ENCODE measurements at places on chromosomes 7 and 10. TPM values are rescaled to one million over a fixed set of nuclear protein-coding genes. Genes with fewer than 3 reads are reported as not detected.

DNA sequence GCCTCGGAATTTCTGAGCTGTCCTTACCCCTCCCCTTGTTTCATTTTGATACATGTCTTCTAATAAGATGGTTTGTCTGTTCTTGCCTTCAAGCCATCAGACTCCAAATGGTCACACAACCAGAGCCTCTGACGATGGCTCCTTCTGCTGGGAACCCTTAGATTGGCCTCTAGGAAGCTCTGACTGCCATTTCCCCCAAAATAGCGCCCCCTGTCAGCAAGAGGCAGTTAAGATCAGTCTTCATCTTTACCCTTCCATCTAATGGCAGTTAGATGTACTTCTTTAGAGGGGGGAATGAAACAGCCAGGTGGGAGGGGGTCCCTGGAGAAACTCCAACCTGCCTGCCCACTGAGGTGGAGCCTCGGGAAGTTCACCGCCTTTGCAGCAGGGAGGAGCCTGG is 85.8 kb upstream of the GPR22 start:
- H3K27me3 ChIP-seq, result no peaks in the 10 kb centered on the region
- H3K36me3 ChIP-seq, result no peaks in the 10 kb centered on the region
- H3K27ac ChIP-seq, result no peak overlapping the region
- DNase-seq, result no peak
- no peak overlapping the region for H3K4me3 ChIP-seq

- H3K4me1 ChIP-seq, result no peaks in the 10 kb centered on the region
- no peak overlapping the region for H3K4me3 ChIP-seq
- H3K27ac ChIP-seq, result no peak overlapping the region
- H3K27me3 ChIP-seq, result no peaks in the 10 kb centered on the region
- no peak for DNase-seq
These were observed 3.7 kb downstream of the FLNC start for GRCh38 chr7:128833946-128834325.

DNA sequence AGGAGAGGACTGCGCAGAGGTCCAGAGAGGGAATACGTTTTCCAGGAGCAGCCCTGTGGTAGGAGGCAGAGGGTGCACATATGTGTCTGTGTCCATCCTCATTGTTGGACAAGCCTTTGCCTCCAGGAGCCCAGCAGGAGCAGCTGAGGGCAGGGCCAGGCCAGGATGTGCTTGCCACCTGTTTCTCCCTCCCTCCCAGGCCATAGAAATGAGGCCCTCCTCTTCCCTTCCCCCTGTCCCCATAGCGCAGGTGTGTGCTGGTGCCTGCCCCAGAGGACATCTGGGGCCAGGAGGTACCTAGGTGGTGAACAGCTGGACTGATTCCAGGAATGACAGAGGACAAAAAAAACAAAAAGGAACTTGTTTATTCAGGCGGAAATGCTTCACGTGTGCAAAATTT is 10.5 kb upstream of the CXCL12 start:
- no peak for DNase-seq
- H3K36me3 ChIP-seq, result no peaks in the 10 kb centered on the region

DNA sequence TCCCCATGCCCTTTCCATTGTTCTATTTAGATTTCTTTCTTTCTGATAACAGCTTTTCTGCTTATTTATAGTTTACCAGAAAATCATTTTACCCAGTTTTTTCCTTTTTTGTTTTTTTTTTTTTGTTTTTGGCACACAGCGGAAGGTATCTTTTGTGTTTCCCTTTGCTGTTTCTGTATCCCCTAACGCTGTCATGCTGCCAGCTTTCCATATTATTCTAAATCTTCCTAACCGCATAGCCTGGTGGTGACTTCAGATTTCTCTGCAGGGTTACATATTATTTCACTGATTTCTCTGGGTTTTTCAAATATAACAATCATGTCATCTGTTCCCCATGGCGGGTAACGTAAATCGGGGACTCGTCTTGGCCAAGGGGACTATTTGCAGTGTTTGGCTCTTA is 4.0 kb upstream of the SLC29A4 start:
- DNase-seq, result no peak
- H3K27ac ChIP-seq, result no peak overlapping the region
- no peak overlapping the region for H3K4me3 ChIP-seq
- H3K27me3 ChIP-seq, result no peaks in the 10 kb centered on the region
- H3K4me1 ChIP-seq, result no peaks in the 10 kb centered on the region
- H3K36me3 ChIP-seq, result no peaks in the 10 kb centered on the region

- peaks cover 7% of the 10 kb centered on the region for H3K36me3 ChIP-seq
- H3K4me1 ChIP-seq, result no peaks in the 10 kb centered on the region
- H3K27ac ChIP-seq, result no peak overlapping the region
- no peaks in the 10 kb centered on the region for H3K27me3 ChIP-seq
- H3K4me3 ChIP-seq, result no peak overlapping the region
These were observed 281.5 kb downstream of the CELF2 start for GRCh38 chr10:11299125-11299524.

DNA sequence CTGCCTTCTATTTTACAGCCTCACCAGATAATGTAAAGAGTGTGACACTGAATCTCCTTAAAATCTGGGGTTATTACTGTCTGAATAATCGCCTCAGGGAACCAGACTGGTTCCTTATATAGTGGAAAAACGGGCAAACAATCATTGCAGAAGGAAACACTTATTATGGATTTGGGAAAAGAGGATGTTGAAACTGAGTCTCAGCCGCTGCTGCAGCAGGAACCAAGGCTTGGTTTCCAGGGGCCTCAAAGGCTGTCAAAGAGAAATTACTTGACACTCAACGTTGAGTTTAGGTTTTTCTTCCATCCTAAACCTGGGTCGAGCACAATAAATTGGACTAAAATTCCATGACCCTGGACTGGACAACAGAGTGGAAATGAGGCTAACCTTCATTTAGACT is 103.8 kb upstream of the AHR start:
- no peak overlapping the region for H3K27ac ChIP-seq
- H3K36me3 ChIP-seq, result no peaks in the 10 kb centered on the region
- no peaks in the 10 kb centered on the region for H3K27me3 ChIP-seq
- H3K4me3 ChIP-seq, result no peak overlapping the region
- no peaks in the 10 kb centered on the region for H3K4me1 ChIP-seq

DNA sequence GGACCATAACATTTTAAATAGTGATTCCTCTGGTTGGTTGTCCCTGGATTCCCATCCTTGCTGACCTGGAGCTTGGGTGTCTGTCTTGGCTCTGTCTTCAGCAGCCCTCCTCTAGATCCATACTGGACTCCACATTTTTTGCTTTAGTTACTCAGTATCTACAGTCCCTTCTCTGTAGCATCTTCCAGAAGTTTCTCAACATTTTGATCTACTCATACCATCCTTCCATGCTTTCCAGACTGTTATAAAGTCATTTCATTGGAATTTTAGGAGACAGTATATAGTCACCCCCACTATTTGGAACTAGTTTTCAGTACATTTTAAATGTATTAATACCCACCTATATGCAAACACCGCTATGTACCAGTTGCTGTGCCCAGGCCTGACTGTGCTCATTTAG is 25.8 kb downstream of the APBB1IP start:
- no peak overlapping the region for H3K27ac ChIP-seq
- DNase-seq, result no peak
- no peak overlapping the region for H3K4me3 ChIP-seq
- no peaks in the 10 kb centered on the region for H3K4me1 ChIP-seq

DNA sequence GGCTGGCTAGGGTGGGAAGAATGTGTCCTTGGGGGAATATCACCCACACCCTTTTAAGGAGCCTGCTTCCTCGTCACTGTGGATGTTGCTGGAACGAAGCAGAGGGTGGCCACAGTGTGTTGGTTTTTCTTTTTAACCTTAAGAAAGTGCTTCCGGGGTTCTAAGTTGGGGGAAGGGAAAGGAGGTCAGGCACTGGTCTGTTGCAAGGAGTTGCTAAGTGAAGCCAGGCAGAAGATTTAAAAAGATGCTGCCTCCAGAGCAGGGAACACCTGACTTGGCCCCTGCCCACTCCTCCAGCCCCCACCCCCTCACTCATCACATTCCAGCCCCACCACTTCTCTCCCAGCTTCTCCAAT is 213.1 kb downstream of the EMX2 start:
- no peaks in the 10 kb centered on the region for H3K4me1 ChIP-seq
- peaks cover 2% of the 10 kb centered on the region for H3K27me3 ChIP-seq
- DNase-seq, result no peak
- no peak overlapping the region for H3K4me3 ChIP-seq
- H3K27ac ChIP-seq, result no peak overlapping the region

DNA sequence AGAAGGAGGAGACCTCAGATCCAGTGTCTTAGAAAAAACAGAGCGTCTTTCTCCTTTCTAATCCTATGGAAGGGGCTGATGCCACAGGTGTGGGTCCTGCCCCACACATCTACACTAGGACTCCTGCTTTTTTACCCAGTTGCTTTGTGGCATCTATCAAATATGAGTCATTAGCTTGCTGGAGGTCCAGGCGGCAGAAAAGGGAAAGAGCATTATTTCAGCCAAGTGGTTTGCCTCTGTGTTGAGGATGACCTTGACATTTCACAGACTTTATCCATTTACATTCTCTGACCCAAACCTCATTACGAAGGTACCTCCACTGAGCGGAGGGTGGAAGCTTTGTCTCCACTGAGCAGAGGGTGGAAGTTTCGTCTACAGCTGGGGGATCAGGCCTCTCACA is 308.4 kb upstream of the KLF6 start:
- no peak for DNase-seq
- no peaks in the 10 kb centered on the region for H3K36me3 ChIP-seq
- no peak overlapping the region for H3K27ac ChIP-seq
- H3K4me3 ChIP-seq, result no peak overlapping the region

DNA sequence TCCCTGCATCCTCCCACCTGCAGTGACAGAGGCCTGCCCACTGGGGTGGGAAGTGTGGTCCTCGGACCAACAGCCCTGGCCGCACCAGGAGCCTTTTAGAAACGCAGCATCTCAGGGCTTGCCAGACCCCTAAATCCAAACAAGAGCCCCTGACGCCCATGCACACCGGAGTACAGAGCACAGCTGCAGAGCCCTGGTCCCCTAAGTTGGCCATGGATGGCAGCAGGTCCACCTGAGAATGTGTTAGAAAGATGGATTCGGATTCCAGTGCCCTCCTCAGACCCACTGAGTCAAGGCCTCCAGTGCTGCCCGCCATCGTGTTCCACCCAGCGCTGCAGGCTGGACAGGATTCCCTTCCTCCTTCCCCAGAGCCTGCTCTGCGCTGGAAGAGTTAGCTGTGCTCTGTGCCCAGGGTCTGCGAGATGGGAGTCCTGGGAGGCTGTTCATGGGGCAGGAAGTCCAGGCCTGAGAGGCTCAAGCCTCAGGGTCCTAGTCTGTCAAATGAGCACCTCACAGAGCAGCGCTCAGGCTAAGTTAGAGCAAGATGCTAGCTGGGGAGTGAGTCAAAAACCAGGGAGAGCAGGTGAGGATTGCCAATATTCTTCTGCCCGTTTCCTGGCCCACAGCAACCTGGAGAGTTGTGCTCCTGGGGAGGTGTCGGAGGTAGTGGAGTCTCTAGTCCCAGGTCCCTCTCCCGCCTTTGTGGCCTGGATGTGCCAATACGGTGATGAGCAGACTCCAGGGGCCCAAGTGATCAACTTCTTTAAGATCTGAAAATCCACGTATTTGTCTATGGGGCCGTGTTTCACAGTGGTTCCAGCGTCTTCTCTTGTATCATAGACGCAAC is 95.9 kb upstream of the GPR26 start:
- no peaks in the 10 kb centered on the region for H3K36me3 ChIP-seq
- no peak for DNase-seq
- H3K4me3 ChIP-seq, result no peak overlapping the region

GRCh38 chr7:95046494-95047240 is 139.3 kb downstream of the PPP1R9A start:
- no peaks in the 10 kb centered on the region for H3K27me3 ChIP-seq
- H3K4me3 ChIP-seq, result no peak overlapping the region
- DNase-seq, result no peak
- H3K27ac ChIP-seq, result no peak overlapping the region
- no peaks in the 10 kb centered on the region for H3K36me3 ChIP-seq
- no peaks in the 10 kb centered on the region for H3K4me1 ChIP-seq

- H3K27ac ChIP-seq, result no peak overlapping the region
- H3K27me3 ChIP-seq, result no peaks in the 10 kb centered on the region
- H3K4me1 ChIP-seq, result no peaks in the 10 kb centered on the region
- no peaks in the 10 kb centered on the region for H3K36me3 ChIP-seq
- DNase-seq, result no peak
- no peak overlapping the region for H3K4me3 ChIP-seq
These were observed 586.4 kb upstream of the SEMA3D start for GRCh38 chr7:85773116-85773728.

DNA sequence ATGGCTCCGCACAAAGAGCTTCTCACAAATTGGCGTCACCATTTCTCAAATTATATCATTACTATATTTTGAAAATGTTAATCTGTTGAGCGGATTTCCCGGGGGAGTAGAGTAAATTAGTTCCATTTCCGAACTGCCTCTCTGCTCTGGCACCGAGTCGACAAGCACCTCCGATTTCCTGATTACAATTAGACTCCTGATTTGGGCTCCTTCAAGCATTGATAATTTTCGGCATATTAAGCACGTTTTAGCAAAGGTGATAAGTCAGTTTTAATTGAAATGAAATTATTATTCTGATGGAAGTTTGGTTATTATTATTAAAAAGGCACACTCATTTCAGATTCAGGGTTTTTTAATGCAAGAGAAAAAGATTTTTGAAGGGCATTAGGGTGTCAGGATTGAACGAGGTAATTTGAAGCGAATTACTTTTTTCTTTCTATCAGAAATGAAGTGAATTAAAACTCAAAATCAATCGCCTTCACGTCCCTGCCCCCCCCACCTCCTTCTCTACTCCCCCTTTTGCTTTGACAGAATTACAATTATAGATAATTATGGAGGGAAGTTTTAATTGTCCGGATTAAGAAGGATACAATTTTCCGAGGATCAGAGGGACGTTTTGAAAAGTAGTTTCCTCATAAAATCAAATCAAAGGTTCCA is 4.0 kb upstream of the UNCX start:
- no peak overlapping the region for H3K4me3 ChIP-seq
- no peak overlapping the region for H3K27ac ChIP-seq
- H3K36me3 ChIP-seq, result no peaks in the 10 kb centered on the region
- DNase-seq, result no peak
- H3K27me3 ChIP-seq, result peaks cover 3% of the 10 kb centered on the region

GRCh38 chr7:84231157-84231556 is 36.6 kb upstream of the SEMA3A start:
- H3K27ac ChIP-seq, result no peak overlapping the region
- no peaks in the 10 kb centered on the region for H3K36me3 ChIP-seq
- H3K27me3 ChIP-seq, result no peaks in the 10 kb centered on the region

Gene FAM25C
- total RNA-seq, result not detected

Gene TSPAN12
- 14.3 TPM for total RNA-seq

Gene PTEN
- total RNA-seq, result 165 TPM

Gene SLC13A1
- not detected for total RNA-seq

Gene PTPRZ1
- total RNA-seq, result 2.2 TPM

Gene OR6V1
- not detected for total RNA-seq

Gene BICC1
- total RNA-seq, result 46.8 TPM

Gene NUTM2A
- 1.0 TPM for total RNA-seq

Gene CPVL
- 20.6 TPM for total RNA-seq

Gene SLC26A3
- not detected for total RNA-seq

Gene PPP1R3A
- 2.5 TPM for total RNA-seq

Measured in aorta (tissue), 5 donors.